ENCODE measurements at places on chromosomes 6 and 20.

GRCh38 chr6:139235661-139236060 is 56.1 kb downstream of the TXLNB start:
- DNase-seq: no peak

DNA sequence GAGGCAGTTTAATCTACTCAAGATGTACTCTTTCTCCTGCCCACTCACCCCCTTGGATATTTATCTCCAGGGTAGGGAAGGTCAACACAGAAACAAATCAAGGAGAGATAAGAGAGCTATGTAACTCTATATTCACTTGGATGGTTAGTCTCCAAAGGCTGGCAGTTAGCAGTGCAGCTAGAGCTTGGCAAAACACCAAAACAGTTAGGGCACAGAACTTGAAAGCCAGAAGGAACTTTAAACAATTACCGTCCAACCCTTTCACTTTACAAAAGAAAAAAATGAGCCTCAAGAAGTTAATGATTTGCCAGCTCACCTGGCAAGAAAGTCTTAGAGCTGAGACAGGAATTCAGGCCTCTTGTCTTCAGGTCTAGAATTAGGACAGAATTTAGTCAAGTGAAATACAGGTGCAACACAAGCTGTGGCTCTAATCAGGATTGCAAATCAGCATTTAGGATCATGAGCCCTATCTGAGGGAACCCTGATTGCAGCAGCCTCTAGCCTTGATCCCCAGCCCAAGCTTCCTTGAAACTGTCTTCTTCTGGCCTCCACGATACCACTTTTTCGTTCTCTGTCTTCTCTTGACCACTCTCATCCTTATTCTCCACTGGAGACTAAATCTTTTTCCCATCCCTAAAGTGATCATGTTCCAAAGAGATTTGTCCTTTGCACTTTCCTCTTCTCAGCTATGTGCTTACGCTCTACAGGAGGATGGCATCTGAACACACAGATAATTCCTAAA is 14.9 kb downstream of the NEDD9 start:
- peak; percentile 14 for DNase-seq

DNA sequence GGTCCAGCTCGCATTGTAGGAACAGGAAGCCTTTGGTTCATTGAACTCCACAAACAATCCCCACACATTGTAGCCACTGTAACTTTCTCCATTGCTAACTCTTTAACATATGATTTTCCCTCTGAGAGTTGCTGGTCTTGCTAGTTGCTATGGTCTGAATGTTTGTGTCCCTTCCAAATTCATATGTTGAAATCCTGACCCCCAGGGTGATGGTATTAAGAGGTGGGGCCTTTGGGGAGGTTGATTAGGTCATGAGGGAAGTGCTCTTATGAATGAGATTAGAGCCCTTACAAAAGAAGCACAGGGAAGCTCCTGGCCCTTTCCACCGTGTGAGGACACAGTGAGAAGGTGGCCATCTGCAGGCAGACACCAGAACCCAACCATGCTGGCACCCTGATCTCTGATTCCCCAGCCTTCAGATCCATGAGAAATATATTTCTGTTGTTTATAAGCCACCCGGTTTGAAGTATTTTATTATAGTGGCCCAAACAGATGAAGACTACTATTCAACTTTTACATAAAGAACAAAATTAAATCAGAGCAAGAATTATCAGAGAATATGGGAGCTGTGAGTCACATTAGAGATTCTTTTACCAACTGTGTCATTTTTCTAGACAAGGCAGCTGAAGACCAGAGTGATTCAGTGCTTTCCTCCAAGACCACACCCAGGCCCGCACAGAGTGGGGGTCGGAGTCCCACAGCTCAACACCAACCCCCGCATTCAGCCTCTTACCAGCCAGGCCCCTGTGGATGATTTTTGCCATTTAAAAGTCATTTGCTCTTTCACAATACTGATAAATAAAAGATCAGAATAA is 143.0 kb downstream of the SAMD5 start:
- DNase-seq: no peak

DNA sequence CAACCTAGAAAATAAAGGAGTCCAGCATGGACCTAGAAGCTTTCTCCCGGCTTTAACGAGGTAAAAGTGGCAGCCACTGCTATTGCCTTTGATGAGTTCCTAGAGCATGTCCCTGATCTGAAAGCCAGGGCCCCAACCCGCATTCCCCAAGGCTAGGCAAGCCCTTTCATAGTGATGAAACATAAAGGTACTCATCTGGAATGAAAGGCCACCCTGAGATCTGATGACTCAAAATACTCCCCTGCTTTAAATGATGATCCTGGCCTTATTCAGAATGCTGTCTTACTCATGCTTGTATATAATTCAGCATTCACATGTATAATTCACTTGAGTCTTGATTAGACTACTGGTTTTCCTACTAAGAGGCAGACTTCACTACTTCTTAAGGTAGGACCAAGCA is 21.3 kb downstream of the TTPAL start:
- DNase-seq: no peak

DNA sequence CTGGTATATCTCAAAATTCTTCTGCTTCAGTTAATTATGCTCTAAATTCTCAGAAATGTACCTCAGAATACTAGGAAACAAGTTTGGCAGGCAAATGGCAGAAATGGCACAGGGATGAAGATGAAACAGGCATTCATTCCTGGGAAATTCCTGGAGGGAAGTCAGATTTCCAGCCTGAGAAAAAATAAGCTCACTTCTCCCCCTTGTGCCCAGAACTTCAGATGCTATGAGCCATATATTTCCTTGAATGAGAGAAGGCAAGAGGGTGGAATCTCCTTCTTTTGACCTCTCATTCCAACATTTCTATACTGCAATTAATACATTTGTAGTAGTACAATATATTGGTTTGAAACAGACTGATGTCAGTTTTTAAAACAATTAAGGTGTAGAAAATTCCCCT is 22.8 kb downstream of the RGS17 start:
- DNase-seq: no peak

DNA sequence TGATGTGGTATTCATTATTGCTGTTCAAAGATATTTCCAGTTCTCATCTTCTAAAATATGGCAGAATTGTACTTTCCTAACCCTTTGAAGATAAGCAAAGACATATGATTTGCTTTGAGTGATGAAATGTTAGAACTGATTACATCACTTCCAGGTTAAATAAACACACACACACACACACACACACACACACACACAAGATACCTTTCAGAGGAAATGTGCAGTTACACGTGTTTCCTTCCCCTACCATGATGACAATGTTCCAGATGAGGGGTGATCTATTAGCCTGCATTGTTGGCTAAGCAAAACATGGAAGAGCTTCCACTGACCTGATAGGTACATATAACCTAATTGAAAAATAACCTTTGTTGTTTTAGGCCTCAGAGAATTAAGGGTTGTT is 11.7 kb upstream of the FRK start:
- DNase-seq: no peak

GRCh38 chr6:1917626-1918371 is 308.1 kb downstream of the FOXC1 start:
- no peak for DNase-seq

- no peak for DNase-seq
Measured at GRCh38 chr6:11833626-11834592, 55.3 kb upstream of the ADTRP start.

DNA sequence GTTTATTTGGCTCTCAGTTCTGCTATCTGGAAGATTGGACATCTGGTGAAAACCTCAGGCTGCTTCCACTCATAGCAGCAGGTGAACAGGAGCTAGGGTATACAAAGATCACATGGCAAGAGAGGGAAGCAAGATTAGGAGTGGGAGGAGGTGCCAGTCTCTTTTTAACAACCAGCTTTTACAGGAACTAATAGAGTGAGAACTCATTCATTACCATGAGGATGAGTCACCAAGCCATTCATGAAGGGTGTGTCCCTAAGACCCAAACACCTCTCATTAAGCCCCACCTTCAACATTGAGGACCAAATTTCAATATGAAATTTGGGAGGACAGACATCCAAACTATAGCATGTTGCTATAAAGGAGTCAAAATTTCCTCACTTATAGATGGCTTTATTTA is 85.4 kb upstream of the HCRTR2 start:
- DNase-seq: no peak

GRCh38 chr20:47035026-47035590 is 140.5 kb downstream of the EYA2 start:
- DNase-seq: no peak

DNA sequence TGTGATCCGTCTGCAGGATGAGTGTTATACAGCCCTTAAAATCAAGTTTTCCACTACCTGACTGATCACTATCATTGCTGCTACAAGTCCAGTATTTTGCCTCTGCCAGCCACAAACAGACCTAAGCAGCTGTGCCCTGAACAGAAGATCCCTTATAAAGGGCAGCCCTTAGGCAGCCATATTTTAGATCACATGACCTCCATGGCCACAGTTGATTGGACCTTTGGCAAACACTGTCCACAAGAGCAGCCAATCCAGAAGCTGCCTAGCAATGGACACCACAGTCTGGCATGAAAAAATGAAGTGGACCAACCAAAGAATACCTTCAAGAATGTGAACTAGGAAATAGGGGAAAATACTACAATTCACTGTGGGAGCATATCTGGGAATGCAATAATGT is 50.8 kb downstream of the MC3R start:
- no peak for DNase-seq

- DNase-seq: no peak
Measured at GRCh38 chr6:130560231-130560630, 194.4 kb downstream of the TMEM200A start.

GRCh38 chr6:75431379-75431778 is 62.2 kb downstream of the FILIP1 start:
- no peak for DNase-seq

DNA sequence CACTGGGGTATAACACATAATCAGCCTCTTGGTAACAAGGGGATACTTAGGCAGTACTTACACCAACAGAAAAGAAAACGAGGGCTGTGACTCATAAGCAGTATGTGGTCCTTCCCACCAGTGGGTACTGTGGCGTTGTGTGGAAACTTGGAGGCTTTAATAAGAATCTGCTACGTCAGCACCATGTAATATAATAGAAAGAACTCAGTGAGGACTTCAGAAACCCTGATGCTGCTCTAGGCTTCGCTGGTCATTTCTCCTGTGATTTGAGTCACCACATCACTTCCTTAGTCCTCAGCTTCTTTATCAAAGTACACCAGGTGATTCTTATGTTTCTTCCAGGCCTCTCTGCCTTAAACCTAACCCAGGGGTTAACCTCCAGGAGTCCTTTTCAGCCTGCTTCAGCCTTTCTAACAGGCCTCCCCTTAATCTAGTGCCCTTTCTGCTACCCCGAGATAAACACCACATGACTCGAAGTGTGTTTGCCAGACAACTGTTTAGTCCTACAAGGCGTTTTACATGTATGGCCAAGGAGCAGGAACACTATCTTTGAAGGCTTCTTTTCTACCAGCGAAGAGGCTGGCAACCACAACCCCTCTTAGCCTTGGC is 68.5 kb downstream of the FYN start:
- DNase-seq: peak; percentile 97

DNA sequence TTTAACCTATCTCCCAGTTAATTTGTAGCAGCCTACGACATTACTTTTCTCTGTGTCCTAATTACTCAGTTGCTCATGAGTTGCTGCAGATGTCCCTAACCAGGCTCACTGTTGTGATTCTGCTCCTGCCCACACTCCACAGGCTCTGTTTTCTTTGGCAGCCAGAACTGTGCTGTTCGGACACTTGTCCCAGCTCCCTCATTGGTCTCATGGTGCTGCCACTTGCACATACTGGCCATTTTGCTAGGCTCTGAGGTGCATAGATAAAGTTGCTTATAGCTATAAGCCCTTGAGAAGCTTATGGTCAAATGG is 55.0 kb downstream of the NOX3 start:
- no peak for DNase-seq

GRCh38 chr20:24589381-24589780 is 120.0 kb downstream of the SYNDIG1 start:
- DNase-seq: no peak

- DNase-seq: no peak
Measured at GRCh38 chr6:43361269-43361668, 8.2 kb downstream of the ZNF318 start.

- DNase-seq: no peak
Measured at GRCh38 chr6:128515550-128516513, 4.6 kb downstream of the PTPRK start.

- DNase-seq: peak; percentile 43
Measured at GRCh38 chr6:13272131-13273046, 55.9 kb downstream of the TBC1D7 start.

- peak; percentile 98 for DNase-seq
Measured at GRCh38 chr6:16236631-16237199, 1.7 kb upstream of the GMPR start.

- DNase-seq: no peak
Measured at GRCh38 chr6:35850208-35850607, 45.1 kb downstream of the LHFPL5 start.

DNA sequence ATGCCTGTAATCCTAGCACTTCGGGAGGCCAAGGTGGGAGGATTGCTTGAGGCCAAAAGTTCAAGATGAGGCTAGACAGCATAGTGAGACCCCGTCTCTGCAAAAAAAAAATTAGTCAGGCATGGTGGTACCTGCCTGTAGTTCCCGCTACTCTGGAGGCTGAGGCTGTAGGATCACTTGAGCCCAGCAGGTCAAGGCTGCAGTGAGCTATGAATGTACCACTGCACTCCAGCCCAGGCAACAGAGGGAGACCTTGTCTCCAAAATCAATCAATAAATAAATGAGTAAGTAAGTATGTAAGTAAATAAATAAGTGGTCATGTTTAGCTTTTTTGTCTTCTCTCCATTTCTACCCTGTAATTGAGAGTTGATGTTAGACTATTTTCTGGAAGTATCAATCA is 336.8 kb downstream of the FARS2 start:
- DNase-seq: no peak

DNA sequence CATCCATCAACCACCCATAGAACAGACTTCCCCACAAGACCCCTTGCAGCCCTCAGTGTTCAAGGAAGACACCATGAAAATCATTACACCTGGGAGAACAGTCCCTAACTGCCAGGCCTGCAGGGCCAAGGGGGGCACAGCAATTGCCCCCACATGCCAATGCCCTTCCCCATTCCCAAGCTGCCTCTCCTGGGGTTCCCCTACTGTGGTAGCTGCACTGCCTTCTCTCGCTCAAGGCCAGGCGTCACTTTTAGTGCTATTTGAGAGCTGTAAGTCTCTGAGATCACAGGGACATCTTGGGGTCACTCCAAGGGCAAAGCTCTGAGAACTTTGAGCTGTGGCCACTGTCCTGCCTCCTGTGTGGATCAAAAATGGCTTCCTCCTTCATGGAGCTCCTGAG is 6.0 kb upstream of the ACSS1 start:
- DNase-seq: no peak

- DNase-seq: no peak
Measured at GRCh38 chr6:135852746-135853145, 1.2 kb downstream of the PDE7B start.

Data from hematopoietic multipotent progenitor cell treated with erythropoietin and hydrocortisone succinate and interleukin-3 and kit ligand, for 8 days (in vitro differentiated cells).